ENCODE measurements at places on chromosomes 2 and 18.

DNA sequence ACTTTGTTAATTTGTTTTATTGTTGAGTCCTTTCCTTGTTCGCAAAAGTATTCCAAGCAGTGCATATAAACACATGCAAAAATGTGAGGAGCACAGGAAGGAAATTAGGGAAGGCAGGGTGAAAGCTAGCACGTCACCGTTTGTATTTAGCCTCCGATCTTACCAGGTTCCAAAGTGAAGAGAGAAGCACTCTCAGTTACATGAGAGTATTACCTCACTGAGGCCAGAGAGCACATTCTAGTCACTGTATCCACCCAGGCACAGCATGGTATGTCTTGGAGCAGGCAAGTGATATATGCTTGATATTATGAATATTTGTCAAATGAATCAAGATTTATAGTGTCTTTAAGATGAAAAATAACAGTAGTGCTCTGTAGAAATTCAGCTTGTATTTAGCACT is 6.5 kb upstream of the TMEM182 start:
- DNase-seq = no peak

DNA sequence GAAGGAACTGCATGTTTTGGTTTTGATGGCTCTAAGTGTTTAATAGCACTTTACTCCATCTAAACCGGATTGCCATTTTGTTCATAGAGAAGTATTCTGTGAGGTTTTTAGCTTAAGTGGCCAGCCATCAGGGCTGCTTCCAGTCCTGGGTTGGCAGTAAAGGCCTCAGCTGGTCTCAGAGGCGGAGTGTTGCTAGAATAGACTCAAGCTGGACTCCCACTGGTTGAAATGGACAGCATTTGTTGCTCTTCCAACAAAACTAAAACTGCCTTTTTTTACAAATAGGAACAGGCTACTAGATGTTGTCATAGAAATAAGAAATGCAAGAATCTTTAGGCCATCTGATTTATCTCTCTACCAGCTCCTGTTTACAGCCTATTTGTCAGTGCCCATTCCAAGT is 126.4 kb downstream of the MAIP1 start:
- no peak for DNase-seq

- no peak for DNase-seq
These were observed 29.6 kb downstream of the LBH start for GRCh38 chr2:30260941-30261340.

- DNase-seq = no peak
These were observed 2796.7 kb upstream of the TEKT4 start for GRCh38 chr2:92074549-92074898.

DNA sequence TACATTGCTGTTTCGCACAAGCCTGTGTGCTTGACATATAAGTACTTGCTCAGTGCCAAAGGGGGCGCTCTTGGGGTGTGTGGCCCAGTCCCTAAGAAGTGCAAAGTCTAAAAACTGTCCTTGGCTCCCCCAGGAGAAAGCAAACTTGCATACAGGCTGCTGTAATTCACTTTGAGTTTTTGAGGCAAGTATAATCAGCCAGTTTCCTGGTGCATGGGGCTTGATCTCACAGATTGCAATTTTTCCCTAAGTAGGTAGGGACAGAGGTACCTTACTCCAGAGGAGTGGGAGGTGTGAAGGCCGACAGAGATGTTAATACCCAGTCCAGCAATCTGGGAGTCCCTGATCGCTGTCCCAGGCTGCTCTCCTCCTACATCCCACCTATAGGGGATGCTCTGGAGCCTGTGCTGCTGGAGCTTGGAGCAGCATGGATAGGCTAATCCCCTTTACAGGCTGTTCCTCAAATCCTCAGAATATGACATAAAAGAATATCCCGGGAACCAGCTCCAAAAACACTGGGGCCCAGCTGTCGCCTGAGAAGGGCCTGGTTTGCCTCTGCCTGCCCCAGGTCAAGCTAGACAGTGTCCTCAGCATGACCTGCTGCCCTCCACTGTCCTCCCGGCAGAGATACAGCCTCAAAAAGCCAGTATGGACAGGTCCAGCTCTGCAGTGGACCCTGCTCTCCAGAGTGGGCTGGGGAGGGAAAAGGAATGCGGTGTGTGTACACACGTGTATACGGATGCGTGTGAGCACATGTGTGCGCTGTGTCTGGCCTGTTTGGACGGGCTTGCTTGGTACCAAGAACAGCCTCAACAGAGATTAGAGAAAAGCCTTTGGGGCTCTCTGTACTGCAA is 136.5 kb upstream of the HAAO start:
- DNase-seq = no peak

GRCh38 chr2:9364791-9365497 is 58.4 kb downstream of the ITGB1BP1 start:
- no peak for DNase-seq

- no peak for DNase-seq
These were observed 102.8 kb upstream of the RBMS1 start for GRCh38 chr2:160596441-160596840.

DNA sequence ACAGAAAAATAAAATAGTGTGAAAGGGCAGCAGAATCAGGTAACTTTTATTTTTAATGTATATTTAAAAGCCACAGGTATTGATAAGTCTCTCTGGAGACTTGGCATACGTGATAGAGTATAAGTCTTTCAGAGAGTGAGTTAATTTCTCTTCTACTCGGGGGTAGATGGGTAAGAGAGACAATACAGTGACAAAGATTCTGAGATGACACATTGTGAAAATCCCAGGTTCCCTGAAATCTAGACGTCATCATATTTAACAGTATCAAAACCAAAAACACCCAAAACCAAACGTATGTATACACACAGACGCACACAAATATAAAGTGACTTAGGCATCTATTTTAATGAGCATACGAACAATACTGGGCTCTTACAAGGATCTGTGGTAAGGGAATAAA is 33.3 kb downstream of the NIF3L1 start:
- DNase-seq = no peak

DNA sequence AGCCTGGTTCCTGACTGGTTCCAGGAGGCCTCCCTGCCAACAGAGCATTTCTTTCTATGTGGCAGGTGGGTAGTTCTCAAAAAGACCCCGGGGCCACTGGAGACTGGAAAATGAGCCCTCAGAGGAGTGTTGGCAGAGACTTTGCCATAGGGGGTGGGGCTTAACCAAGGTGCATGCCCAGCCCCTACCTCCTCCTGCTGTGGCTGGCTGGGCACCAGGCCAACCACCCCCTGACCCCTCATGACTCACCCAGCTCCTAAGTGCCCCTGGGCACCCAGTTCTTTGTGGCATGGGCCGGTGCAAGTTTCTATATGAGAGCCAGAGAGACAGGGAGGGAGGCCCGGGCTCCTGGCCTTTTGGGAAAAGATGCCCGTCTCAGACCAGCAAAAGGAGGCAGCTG is 98.2 kb upstream of the SMAD2 start:
- no peak for DNase-seq

DNA sequence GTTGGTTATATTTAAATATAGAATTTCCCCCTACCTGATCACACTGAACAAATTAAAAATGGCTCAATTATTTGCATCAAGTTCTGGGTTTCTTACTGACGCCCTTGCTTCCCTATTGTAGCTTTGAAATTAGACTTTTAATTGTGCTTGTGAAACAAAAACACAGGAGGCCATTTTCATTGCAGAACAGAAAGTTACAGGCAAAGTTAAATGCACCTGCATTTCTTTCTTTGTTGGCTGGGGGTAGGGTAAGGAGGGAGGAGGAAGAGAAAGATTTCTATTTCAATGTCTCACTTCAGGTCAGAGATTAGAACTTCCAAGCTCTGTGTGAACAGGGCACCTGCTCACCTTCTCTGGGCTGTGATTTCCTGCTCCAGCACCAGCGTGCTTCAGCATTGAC is 199.6 kb downstream of the BCL11A start:
- no peak for DNase-seq

DNA sequence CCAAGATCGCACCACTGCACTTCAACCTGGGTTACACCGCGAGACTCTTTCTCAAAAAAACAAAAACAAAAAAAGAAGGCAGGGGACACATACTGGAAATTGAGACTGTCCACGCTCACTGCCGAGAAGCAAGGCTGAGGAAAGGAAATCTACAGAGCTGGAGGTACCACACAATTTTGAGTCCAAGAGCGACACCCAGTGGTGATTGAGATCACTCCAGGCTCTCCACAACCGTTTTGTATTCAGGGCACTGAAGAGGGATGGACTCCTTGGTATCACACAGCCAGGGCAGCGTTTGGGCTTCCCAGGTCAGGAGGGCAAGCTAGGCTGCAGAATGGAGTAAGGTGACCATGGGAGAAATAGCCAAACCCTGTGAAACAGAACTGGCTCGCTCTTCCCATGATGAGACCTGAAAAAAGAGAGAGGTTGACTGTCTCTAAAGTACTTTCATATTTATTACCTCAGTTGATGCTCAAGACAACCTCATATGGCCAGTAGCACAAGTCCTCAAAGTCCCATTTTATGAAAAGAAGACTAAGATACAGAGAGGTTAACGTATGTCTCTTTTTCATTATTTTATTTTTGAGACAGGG is 74.5 kb upstream of the YPEL5 start:
- DNase-seq = peak; percentile 43

DNA sequence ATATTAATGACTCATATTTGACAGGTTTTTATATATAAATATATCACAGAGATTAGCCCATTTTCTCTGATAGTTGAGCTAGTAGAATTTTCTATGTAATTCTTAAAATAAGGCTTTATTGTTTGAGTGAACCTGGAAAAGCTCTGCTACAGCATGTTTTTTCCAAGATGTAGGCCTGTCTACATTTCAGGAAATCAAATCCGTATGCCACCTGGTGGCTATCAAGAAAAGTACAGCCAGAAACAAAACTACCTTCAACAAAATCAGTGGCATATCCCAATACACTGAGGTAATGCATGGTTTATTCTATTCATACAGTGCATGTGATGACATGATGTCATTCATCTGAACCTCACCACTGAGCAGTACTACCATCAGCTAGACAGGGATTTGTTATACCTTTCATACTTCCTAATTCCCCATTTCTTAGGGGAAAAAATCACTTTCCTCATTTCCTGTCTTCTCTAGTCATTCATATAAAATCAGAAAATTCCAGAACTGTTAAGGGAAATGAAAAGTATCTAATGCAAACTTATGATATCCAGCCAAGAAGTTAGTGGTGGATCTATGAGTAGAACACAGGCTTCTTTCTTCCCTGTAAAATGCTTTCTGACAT is 310.4 kb upstream of the SYT4 start:
- no peak for DNase-seq

- no peak for DNase-seq
These were observed 34.3 kb upstream of the BARD1 start for GRCh38 chr2:214843823-214844222.

DNA sequence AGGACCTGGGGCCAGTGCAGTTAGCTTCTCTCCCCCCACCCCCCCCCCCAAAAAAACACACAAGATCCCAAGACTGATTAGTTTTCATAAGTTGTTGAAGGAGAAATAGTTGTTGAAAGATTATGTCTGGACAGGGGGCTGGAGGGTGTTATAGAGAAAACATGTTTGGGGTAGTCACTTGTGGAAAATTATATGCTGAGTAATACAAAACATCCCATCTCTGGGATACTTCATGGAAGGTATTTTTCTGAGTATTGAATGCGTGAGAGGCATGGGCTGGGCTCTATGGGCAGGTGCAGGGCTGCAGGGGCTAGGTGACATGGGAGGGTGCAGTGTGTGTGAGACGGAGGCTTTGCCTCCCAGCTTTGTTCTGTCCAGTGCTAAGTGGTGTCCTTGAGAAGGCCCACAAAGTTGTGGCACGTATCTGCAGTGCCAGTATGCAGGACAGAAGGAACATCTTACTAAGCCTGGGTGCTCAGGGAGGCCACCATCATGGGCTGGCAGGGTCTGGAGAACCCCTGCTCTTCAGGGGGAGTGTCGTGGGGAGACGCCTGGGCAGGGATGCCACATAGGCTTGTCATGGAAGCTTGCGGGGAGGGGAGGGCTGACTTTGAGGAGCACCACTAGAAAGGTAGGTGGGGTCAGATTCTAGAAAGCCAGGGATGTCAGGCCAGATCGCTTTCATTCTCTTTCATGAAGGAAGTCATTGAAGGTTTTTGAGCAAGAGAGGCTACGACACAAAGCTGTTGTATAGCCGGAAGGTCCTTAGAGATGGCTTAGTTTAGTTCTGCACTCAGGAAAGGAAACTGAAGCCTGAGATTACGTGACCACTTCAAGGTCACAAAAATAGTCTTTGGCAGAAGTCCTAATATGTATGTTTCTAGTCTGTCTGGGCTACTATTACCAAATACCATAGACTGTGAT is 232.0 kb downstream of the LDLRAD4 start:
- no peak for DNase-seq

- no peak for DNase-seq
These were observed 54.1 kb downstream of the ATP8B1 start for GRCh38 chr18:57748770-57749603.
